ENCODE measurements at places on chromosomes 5 and 9.

- no peak for DNase-seq
Measured at GRCh38 chr5:136034492-136034891, 5.7 kb downstream of the TGFBI start.

- DNase-seq = no peak
Measured at GRCh38 chr9:127786773-127787104, 905 bp downstream of the CDK9 start.

DNA sequence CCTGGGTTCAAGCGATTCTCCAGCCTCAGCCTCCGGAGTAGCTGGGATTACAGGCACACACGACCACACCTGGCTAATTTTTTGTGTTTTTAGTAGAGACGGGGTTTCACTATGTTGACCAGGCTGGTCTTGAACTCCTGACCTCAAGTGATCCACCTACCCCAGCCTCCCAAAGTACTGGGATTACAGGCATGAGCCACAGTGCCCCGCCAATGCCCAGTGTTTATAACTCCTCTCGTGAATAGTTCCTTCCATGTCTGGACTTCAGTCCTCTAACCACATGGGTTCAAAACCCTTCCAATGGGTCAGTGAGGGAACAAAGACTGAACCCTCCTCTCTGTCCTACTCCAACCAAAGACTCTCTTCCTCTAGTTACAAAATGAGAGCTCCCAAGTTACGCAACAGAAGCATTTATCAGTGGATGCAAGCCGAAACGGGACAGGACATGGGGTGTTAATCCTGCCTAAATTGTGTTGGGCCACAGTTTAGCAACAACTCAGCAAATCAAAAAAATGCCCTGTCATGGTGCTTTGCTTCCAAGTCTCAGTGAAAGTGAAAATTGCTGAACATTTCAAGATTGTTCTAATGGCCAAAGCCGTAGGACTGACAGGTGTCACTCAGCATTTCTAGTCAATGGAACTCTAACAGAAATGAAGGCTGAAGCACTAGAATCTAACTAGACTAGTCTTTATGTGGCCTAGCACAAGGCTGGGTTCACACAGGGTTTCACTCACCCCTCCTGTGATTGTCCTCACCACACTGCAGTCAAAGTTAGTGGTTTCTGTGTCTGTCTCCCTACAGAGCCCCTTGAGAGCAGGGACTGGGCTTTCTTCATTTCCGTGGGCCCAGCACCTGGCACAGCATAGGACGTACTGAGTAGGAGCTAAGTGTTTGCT, 3.2 kb upstream of the TMEM245 start:
- DNase-seq = no peak

GRCh38 chr9:5684101-5684500, 55.2 kb downstream of the RIC1 start:
- DNase-seq = no peak

GRCh38 chr5:116795189-116795588, 220.6 kb upstream of the SEMA6A start:
- no peak for DNase-seq

GRCh38 chr9:38127271-38127839, 58.3 kb upstream of the SHB start:
- DNase-seq = no peak

- no peak for DNase-seq
Measured at GRCh38 chr9:124020520-124021384, 9.2 kb downstream of the LHX2 start.
